ENCODE measurements at places on chromosomes 1 and 21.
A peak's percentile ranks its signal among the peaks of the same experiment; 100 is the strongest.

- no peak for DNase-seq
Measured at GRCh38 chr1:19300211-19300610, 11.6 kb upstream of the AKR7A3 start.

DNA sequence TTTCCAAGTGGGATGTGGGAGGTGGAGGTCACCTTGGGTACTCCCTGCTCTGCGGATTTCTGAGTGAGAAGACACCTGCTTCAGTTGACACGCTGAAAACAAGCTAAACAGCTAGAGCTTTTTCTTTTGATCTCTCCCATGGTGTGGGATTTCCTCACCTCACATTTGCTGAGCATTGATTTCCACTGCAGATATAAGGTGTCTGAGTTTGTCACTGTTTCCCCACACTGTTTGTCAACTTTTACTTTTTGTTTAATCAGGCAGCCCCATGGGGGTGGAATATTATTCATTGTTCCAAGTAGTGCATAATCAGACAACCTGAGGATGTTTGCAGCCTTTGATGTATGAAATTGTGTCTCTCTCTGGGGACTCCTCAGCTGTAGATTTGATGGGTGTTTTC is 49.5 kb downstream of the FASLG start:
- DNase-seq = no peak

- DNase-seq = peak; percentile 7
Measured at GRCh38 chr1:21217812-21218596, 41.3 kb upstream of the EIF4G3 start.

- DNase-seq = no peak
Measured at GRCh38 chr1:56586502-56586901, 7.1 kb upstream of the PLPP3 start.

DNA sequence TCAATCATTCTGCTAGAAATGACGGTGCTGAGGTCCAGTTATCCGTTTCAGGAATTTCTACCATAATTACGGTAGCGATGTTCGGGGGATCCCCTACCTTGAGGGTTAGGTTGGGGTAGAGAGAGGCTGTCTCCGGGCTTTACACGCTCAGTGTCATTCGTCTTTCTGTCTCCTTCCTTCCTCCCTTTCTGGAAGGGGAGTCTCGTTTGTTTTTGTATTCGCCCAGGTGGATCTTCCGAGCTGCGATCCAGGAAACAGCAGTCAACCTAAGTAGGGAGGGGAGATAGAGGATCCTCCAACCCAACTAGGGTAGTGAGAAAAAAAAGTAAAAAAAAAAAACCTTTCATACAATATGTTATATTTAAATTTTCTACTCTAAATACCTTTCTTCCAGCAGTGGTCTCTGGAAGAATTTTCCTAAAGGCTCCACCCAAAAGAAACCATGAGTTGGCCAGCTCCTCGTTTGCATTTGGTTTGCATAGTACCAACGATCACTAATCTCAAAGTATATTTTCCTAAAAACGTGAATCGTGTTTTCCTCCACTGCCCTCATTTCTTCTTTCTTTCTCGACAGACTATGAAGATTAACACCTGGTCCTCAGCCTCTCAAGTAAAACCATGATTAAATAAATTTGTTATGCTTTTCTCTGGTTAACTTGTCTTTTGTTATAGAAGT is 611 bp upstream of the PIK3C2B start:
- DNase-seq = no peak

DNA sequence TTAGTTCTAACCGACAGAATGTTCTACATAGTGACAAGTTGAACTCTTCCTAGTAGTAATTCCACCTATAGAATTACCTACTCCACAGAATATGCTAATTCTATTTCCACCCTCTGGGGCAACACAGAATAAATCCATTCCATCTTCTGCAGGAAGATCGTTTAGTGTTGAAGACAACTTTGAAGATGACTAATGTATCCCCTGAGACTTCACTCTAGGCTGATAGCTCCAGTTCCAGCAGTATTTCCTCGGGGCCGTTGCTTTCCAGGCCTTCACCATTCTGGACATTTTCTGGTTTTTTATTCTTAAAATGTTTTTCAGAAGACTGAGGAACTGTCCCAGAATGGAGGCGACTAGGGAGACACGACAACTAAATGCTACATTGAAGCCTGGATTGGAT is 61.0 kb upstream of the CSF1 start:
- no peak for DNase-seq

GRCh38 chr1:44828003-44828651 is 14.9 kb downstream of the PTCH2 start:
- no peak for DNase-seq

DNA sequence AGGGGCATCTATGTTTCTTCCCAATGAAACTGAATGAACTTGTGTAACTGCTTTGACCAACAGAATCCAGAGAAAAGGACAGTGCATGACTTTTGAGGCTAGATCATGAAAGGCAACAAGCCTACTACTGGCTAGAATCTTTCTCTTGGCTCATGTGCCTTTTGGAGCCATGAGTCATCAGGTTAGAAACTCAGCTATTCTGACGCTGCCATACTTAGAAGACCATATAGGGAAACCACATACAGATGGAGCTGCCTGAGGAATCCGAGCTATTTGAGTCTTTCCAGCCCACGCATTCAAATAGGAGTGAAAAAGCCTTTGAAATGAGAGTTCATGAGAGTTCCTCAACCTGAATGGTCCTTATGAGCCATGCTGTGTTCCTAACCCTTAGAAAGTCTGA is 738.5 kb upstream of the CHRM3 start:
- no peak for DNase-seq

- no peak for DNase-seq
Measured at GRCh38 chr1:99725996-99726395, 40.4 kb downstream of the FRRS1 start.

GRCh38 chr1:82994616-82995263 is 1004.2 kb downstream of the TTLL7 start:
- DNase-seq = no peak

GRCh38 chr1:156122519-156123355 is 8.2 kb downstream of the LMNA start:
- peak; percentile 12 for DNase-seq

- DNase-seq = no peak
Measured at GRCh38 chr1:20325407-20325843, 34.8 kb downstream of the VWA5B1 start.

GRCh38 chr1:64039390-64039926 is 164.0 kb upstream of the UBE2U start:
- DNase-seq = no peak

DNA sequence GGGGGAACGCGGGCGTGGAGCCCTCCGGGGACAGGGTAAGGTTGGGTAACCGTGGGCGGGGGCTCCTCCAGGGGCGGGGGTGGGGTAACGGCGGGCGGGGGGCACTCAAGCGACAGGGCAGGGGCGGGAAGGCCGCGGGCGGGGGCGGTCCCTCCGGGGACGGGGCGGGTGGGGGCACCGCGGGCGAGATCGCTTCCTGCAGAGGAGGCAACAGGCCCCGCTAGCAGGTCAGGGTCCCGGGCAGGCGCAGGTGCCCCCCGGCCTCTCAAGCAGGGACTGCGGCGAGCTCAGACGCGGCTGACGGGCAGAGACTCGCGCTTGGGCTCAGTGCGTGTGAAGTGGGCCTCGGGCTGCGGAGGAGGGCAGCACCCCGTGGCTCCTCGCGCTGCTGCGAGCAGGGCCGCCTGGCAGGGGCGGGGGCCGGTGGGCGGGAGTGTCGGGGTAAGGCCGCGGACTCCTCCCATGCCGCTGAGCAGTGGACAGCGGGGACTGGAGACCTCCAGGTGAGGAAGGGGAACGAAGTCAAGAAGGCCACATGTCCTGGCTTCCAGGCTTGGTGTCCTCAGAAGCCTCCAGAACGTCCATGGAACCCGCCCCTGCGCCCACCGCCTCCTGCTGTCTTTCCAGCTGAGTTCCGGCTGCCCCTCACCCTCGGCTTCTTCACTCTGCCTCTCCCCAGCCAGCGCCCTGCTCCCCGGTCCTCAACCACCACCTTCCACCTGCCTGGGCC is 627 bp upstream of the GNB1 start:
- peak; percentile 71 for DNase-seq

GRCh38 chr1:56967900-56968832 is 2.4 kb upstream of the C8B start:
- DNase-seq = no peak

DNA sequence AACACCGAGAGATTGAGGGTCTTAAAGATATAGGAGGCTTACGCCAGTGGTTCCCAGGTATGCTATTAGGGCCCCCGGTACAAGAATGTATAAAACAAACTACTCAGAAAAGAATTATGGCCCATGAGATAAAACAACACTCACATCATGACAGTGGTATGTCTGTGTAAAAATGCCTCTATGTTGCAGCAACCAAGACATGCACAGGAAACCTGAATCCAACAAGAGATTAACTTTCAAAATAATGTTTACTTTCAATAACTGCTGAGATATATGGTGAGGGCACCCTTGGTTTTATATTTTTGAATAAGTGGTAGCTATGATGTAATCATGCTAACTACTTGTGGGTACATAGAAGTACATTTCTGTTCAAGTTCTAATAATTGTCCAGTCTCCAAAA is 74.9 kb downstream of the PUM1 start:
- DNase-seq = no peak

- no peak for DNase-seq
Measured at GRCh38 chr1:91015794-91016550, 5.9 kb downstream of the ZNF644 start.

DNA sequence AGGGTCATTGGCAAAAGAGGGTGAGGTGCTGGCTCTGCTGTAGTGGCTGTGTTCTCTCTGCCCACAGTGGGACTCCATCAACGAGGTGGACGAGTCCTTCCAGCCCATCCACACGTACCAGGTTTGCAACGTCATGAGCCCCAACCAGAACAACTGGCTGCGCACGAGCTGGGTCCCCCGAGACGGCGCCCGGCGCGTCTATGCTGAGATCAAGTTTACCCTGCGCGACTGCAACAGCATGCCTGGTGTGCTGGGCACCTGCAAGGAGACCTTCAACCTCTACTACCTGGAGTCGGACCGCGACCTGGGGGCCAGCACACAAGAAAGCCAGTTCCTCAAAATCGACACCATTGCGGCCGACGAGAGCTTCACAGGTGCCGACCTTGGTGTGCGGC is 12.9 kb downstream of the EPHA8 start:
- DNase-seq = no peak

DNA sequence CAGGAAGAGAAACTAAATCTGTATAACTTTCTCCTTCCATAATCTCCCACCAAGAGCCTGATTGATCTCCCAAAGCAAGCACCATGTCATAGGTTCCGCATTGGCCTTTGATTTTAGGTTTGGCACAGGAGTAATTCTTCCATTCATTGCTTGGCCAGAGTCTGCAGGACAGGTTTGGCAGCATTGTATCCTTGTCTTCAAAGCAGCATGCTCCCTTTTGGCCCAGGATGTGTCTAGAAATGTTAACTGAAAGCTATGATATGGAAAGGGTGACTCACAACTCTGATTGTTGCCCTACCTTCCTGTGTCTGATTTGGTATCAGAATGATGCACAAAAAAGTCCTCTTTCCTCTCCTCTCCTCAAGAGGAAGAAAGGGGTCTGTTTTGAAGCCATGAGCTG is 824.3 kb upstream of the PRMT6 start:
- no peak for DNase-seq

- no peak for DNase-seq
Measured at GRCh38 chr1:3695326-3696217, 43.3 kb downstream of the TP73 start.

- no peak for DNase-seq
Measured at GRCh38 chr21:42236693-42237092, 17.8 kb downstream of the ABCG1 start.

- no peak for DNase-seq
Measured at GRCh38 chr1:167668108-167668507, 38.1 kb downstream of the RCSD1 start.

GRCh38 chr1:91948501-91949355 is 473 bp upstream of the BRDT start:
- DNase-seq = peak; percentile 56

DNA sequence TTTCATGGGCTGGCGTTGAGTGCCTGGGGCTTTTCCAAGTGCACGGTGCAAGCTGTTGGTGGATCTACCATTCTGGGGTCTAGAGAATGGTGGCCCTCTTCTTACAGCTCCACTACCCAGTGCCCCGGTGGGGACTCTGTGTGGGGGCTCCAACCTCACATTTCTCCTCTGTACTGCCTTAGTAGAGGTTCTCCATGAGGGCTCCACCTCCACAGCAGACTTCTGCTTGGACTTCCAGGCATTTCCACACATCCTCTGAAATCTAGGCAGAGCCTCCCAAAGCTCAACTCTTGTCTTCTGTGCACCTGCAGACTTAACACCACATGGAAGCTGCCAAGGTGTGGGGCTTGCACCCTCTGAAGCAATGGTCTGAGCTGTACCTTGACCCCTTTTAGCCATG is 82.1 kb downstream of the CCDC18 start:
- no peak for DNase-seq

DNA sequence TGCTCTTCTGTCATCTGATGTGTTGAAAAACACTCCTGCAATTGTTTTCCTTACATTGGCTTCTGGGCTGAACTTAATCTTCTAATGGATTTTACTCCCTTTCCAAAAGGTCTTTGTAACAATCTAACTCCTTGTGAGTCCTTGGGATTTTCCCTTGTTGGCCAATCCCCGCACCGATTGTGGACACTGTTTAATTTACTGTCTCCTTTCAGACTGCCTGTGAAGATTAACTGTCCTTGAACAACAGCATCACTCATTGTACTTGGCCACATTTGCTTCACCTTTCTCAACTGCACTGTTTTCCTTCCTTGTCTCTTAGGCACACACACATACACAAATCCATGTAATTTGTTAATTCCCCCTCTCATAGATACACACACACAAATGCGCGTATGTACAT is 120.4 kb downstream of the SPATA46 start:
- DNase-seq = no peak

GRCh38 chr1:4108331-4108730 is 208.3 kb upstream of the C1orf174 start:
- DNase-seq = no peak

GRCh38 chr1:68293122-68293521 is 60.8 kb upstream of the WLS start:
- no peak for DNase-seq

- no peak for DNase-seq
Measured at GRCh38 chr21:44047996-44048560, 36.0 kb downstream of the TRAPPC10 start.

DNA sequence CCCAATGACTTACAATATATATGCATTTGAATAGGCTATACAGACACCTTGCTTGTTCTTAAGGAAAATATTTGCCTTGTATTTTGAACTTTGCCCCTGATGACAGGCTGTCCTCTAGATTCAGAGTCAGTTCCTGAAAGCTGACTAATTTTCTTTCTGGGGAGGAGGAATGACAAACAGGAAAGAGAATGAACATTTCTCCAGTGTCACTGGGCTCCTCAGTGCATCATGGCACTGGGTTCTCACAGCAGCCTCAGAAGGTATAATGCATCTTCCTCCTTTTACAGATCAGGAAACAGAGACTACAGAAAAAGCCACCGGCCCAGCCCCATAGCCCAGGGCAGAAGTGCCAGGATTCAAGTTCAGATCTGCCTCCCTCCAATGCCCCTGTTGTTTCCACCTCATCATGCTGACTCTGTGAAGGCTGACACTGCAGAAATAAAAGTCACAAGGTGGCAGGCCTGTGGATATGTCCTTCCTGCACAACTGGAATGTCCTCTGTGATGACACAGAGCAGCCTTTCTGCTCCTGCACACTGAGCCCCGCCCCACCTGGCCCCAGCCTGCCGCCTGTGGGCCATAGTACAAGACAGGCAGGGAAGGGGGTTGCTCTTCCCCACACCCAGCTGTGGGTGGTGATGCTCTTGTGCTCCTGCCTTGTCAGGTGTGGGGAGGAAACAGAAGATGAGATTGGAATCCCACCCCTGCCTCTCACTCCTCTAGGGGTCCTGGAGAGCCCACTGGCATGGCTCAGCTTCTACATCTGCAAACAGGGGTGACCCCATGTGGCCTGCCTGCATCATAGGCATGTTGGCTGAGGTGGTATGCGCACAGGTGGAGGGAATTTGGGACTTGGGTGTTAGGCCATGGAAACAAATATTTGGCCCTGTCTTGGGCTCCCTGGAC is 6.4 kb downstream of the TTC22 start:
- DNase-seq = no peak
